ENCODE measurements at places on chromosomes 1 and 21. TPM values are rescaled to one million over a fixed set of nuclear protein-coding genes. Genes with fewer than 3 reads are reported as not detected.

The PTGS2 gene
- 14.9 TPM for total RNA-seq

The CD160 gene
- total RNA-seq: 4.8 TPM

DNA sequence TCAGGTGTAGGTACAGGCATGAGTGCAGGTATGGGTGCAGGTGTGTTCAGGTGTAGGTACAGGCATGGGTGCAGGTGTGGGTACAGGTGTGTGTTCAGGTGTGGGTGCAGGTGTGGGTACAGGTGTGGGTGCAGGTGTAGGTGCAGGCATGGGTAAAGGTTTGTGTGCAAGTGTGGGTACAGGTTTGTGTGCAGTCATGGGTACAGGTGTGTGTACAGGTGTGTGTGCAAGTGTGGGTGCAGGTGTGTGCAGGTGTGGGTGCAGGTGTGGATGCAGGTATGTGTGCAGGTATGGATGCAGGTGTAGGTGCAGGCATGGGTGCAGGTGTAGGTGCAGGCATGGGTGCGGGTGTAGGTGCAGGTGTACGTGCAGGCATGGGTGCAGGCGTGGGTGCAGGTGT lies 79.4 kb upstream of the ACTL8 start:
- no peak overlapping the region for H3K27ac ChIP-seq
- DNase-seq: no peak
- no peaks in the 10 kb centered on the region for H3K27me3 ChIP-seq

DNA sequence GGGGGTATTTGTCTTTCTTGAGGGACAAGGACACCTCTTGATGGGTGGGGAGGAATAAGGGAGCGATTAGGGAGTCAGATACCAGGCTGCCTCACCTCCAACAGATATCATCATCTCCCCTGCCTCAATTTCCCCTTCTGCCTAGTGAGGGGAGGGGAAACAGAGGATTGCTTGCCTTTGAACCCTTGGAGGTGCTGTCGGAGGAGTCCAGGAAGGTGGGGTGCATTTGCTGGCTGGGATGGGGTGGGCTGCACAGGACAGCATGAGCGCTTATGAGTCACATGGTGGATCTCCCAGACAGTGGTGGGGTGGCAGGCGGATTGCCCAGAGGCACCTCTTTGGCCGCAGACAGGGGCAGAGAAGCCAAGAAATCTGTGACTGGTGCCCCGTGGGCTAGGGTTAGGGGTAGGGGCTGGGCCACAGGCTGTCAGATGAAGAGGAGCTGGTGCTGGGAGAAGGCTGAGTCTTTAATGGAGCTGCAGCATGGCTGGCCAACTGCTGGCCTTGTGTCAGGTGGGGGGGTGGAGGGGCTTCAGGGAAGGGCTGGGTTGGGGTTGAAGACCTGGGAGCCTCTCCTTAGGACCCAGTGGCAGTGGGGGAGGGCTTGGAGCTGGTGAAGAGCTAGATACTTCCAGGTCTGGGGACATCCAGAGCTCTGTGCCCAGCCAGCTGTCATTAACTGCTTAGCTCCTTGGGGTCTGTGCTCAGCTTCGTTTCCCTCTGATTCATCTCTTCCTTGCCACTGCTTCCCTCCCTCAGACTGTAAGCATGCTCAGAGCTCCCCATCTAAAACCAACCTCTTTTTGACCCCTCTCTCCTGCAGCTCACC lies 7.0 kb upstream of the ADORA1 start:
- no peaks in the 10 kb centered on the region for H3K36me3 ChIP-seq
- no peak overlapping the region for H3K27ac ChIP-seq
- no peak overlapping the region for H3K4me3 ChIP-seq
- DNase-seq: no peak
- H3K4me1 ChIP-seq: peaks cover 8% of the 10 kb centered on the region

DNA sequence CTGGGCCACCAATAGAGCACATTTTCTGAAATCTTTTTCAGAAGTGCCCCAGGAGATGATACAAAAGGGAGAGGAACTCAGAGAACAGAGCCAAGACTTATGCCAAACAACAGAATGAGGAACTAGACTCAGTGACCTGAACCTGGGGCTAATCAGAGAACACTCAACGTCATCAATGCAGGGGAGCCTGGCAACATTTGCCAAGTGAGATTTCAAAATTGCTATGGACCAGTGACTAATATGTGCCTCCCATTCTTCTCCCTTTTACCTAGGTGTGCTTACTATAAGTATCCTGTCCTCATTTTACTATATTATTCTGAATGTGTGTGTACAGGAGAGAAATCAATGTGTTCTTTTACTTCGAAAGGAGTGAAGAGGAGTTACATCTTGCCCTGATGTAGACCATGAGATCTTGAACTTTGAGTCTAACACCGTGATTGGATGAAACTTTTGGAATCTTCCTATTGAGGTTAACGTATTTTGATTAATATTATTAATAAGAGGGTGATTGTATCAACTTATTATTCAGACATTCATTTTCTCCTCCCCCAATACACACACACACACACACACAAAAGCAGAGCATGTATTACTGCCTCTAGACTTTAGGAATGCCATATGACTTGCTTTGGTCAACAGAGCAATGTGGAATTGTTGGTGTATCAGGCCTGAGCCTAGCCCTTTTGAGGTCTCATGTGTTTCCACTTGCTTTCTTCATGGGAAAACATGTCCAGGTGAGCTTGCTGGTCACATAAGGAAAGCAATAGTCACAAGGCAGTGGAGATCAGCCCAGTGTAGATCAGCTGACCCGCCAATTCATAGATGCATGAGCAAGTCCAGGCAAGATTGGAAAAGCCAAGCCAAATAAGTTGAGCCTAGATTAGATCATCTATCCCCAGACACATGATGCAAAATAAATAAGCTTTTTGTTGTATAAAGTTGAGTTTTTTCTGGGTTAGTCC lies 80.3 kb upstream of the ETS2 start:
- H3K27me3 ChIP-seq: no peaks in the 10 kb centered on the region
- H3K4me3 ChIP-seq: no peak overlapping the region
- H3K36me3 ChIP-seq: no peaks in the 10 kb centered on the region
- no peak for DNase-seq
- H3K27ac ChIP-seq: no peak overlapping the region
- no peaks in the 10 kb centered on the region for H3K4me1 ChIP-seq

DNA sequence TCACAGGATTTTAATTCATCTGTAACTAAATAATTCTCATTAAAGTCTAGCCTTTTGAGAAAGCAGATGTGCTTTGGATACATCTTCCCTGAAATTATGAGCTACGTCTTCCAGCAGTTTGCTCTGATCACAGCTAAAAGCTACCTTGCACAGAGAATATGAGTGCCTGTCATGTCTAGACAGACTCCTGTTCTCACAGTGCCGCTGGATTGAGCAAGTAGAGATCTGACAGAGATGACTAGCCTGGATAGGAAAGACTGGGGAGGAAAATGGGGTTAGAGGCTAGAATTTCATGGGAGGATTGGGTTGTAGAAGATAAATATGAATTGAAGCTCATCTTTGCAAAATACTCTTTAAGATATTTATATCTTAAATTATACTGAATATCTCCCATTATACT lies 24.1 kb downstream of the CEPT1 start:
- peaks cover 67% of the 10 kb centered on the region for H3K36me3 ChIP-seq
- H3K27me3 ChIP-seq: no peaks in the 10 kb centered on the region
- H3K4me1 ChIP-seq: peaks cover 5% of the 10 kb centered on the region
- H3K4me3 ChIP-seq: no peak overlapping the region
- no peak overlapping the region for H3K27ac ChIP-seq

DNA sequence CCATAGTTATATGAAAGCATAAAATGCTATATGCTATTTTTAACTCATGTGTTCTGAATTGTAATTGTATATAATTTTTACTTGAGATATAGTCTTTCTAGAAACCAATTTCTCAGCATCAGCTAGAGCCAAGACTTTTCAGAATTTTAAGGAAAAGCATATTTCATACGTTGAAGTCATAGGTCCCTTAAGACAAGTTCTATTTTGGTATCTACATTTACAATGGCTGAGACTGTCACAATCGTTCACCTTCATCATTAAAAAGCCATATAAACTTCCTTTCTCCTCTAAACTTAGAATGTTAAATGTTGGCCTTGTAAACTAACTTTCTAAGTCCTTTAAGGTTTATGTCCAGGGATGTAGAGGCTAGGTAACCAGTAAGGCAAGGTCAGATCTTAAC lies 104.1 kb downstream of the LRRC40 start:
- H3K4me1 ChIP-seq: no peaks in the 10 kb centered on the region
- no peak for DNase-seq
- H3K36me3 ChIP-seq: no peaks in the 10 kb centered on the region
- H3K27ac ChIP-seq: no peak overlapping the region
- no peak overlapping the region for H3K4me3 ChIP-seq

- no peak for DNase-seq
- no peak overlapping the region for H3K4me3 ChIP-seq
- no peaks in the 10 kb centered on the region for H3K36me3 ChIP-seq
- no peaks in the 10 kb centered on the region for H3K4me1 ChIP-seq
Observed at GRCh38 chr1:102296116-102296515, 299.4 kb upstream of the OLFM3 start.

DNA sequence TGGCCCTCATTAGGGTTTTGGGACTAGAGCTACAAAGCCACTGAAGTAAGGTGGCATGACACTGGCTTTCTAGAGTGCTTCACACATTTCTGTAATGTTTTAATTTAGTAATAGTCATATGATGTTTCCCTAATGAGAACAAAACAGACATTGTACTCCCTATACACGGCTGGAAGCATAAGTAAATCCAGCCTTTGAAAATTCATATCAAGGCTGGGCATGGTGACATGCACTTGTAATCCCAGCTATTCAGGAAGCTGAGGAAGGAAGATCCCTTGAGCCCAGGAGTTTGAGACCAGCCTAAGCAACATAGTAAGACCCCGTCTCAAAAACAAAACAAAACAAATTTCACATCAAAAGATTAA lies 7.4 kb downstream of the USP48 start:
- no peak overlapping the region for H3K27ac ChIP-seq
- peaks cover 67% of the 10 kb centered on the region for H3K4me1 ChIP-seq

- no peaks in the 10 kb centered on the region for H3K27me3 ChIP-seq
- no peak overlapping the region for H3K4me3 ChIP-seq
- H3K27ac ChIP-seq: no peak overlapping the region
- no peak for DNase-seq
- H3K4me1 ChIP-seq: no peaks in the 10 kb centered on the region
- H3K36me3 ChIP-seq: peaks cover 59% of the 10 kb centered on the region
Observed at GRCh38 chr1:168008595-168008994, 71.7 kb upstream of the MPC2 start.

- H3K4me1 ChIP-seq: no peaks in the 10 kb centered on the region
- DNase-seq: no peak
- H3K4me3 ChIP-seq: no peak overlapping the region
- no peaks in the 10 kb centered on the region for H3K27me3 ChIP-seq
Observed at GRCh38 chr1:38084700-38085099, 38.1 kb upstream of the POU3F1 start.

- no peaks in the 10 kb centered on the region for H3K27me3 ChIP-seq
- no peaks in the 10 kb centered on the region for H3K4me1 ChIP-seq
- H3K36me3 ChIP-seq: no peaks in the 10 kb centered on the region
- no peak overlapping the region for H3K4me3 ChIP-seq
- no peak overlapping the region for H3K27ac ChIP-seq
Observed at GRCh38 chr1:199700551-199700950, 327.0 kb upstream of the NR5A2 start.

DNA sequence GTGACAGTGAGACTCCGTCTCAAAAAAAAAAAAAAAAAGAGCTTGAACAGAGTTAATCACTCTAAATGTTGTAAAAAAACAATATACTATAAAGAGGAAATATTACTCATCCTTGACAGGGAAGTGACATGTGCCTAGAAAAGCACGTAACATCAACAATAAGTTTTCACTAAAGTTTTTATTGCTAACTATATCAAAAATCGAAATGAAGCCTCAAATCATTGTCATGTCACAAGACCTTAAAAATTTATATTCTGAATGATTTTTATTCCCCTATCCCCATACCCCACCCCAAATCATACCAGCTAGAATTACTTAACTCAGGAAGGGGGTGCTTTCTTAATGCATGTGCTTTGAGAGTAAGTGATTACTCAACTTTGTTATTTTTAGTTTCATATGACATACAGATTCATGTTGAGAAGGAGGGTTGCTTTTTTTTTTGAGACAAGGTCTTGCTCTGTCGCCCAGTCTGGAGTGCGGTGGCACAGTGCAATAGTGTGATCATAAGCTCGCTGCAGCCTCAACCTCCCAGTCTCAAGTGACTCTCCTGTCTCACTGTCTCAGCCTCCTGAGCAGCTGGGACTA lies 53.6 kb upstream of the MUTYH start:
- no peak overlapping the region for H3K27ac ChIP-seq
- no peaks in the 10 kb centered on the region for H3K27me3 ChIP-seq
- H3K36me3 ChIP-seq: no peaks in the 10 kb centered on the region
